HFFc6 (cell line): ENCODE measurements at places on chromosomes 6 and 20. TPM values are rescaled to one million over a fixed set of nuclear protein-coding genes. Genes with fewer than 3 reads are reported as not detected.
A peak's percentile ranks its signal among the peaks of the same experiment; 100 is the strongest.

DNA sequence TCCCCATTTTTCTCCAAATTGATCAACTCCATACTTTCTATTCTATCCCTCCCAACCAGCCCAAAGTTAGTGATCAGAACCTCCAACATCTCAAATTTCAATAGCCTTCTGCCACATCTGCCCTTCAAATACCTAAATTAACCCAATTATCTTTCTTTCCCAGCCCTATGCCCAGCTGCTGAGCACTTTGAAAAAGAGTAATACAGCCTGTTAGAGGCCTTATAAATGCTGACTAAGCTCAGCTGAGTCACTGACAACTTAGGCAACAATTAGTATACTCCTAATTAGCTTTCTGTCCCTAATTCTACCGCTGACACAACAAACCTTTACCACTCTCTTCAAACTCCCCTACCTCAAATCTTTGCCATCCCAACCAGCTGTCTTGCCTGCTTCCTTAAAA, 23.5 kb downstream of the RUNX2 start:
- no peak overlapping the region for H3K4me3 ChIP-seq
- H3K27ac ChIP-seq: no peak overlapping the region
- H3K27me3 ChIP-seq: no peaks in the 10 kb centered on the region
- peaks cover 14% of the 10 kb centered on the region for H3K4me1 ChIP-seq
- H3K36me3 ChIP-seq: no peaks in the 10 kb centered on the region

DNA sequence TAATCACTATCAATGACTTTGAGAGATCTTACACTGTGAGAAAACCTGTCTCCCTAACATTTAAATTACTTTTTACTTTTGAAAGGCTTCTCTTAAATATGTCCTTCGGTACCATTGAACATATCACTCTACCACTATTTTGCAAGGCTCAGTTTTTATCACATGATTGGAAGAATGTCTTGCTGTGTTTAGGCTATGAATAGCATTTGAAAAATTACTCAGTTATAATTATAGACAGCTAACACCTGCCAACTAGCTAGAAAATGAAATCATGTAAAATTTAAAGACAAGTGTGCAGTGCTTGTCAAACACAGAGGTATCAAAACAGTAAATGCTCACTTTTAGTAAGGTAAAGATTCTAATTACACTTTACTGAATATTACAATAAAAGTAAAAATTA, 11.0 kb downstream of the SESN1 start:
- DNase-seq: no peak
- no peaks in the 10 kb centered on the region; the same call in 1 of the 2 replicates for H3K27me3 ChIP-seq
- H3K4me1 ChIP-seq: peaks cover 4% of the 10 kb centered on the region; the same call in 1 of the 2 replicates
- no peak overlapping the region for H3K27ac ChIP-seq

DNA sequence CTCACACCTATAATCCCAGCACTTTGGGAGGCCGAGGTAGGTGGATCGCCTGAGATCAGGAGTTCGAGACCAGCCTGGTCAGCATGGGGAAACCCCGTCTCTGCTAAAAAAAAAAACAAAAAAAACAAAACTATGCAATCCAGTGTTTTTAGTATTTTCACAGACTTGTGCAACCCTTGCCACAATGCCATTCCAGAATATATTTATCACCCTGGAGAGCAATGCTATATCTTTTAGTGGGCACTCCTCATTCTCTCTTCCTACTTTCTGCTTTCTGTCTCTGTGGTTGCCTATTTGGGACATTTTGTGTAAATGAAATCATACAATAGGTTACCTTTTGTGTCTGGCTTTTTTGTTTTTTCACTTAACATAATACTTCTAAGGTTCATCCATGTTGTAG, 39.1 kb upstream of the MROH8 start:
- peaks cover 52% of the 10 kb centered on the region for H3K4me1 ChIP-seq
- no peak for DNase-seq
- no peak overlapping the region for H3K27ac ChIP-seq
- H3K36me3 ChIP-seq: peaks cover 34% of the 10 kb centered on the region
- H3K27me3 ChIP-seq: no peaks in the 10 kb centered on the region; the same call in 1 of the 2 replicates

GRCh38 chr20:39066471-39067242, 104.5 kb downstream of the DHX35 start:
- H3K36me3 ChIP-seq: peaks cover 4% of the 10 kb centered on the region; the same call in 1 of the 2 replicates
- peaks cover 29% of the 10 kb centered on the region for H3K4me1 ChIP-seq
- H3K4me3 ChIP-seq: no peak overlapping the region
- H3K27me3 ChIP-seq: peaks cover 15% of the 10 kb centered on the region

DNA sequence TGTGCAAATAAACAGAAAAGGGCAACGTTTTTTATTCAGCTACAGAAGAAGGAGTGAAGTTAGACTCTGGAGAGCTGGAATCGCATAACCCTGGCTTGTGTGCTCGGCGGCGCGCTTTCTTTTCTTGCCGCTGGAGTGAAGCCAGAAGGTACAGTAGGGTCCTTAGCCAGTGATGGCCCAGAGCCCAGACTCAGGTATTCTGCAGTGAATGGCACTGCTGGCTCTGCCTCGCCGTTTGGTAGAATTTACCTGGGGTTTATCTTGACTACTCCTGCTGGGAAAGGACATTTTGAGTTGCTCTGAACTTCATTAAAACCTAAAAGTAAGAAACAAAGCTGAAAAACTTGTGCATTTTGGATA, 56.9 kb upstream of the TIAM2 start:
- no peaks in the 10 kb centered on the region for H3K36me3 ChIP-seq
- H3K27ac ChIP-seq: no peak overlapping the region
- H3K27me3 ChIP-seq: peaks cover 2% of the 10 kb centered on the region; the same call in 1 of the 2 replicates
- no peak for DNase-seq

DNA sequence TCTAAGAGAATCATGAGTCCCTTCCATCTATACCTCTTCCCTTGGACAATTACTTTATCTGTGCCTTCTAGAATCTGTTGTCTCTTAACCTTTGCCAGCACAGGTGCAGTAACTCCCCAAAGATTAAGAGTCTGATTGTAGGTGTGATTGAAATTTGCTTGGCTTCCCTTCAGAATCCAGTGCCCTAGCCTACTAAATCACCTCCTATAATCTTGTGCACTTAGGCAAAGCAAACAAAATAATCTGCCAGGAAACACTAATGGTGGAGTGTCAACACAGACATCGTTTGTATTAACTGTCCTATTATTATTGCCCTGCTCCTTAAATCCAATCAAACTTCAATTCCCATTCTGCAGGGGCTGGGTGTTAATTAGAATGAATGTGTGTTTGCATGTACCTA, 28.0 kb downstream of the ID4 start:
- no peaks in the 10 kb centered on the region for H3K36me3 ChIP-seq
- DNase-seq: no peak
- peaks cover 26% of the 10 kb centered on the region for H3K27me3 ChIP-seq
- H3K4me1 ChIP-seq: peaks cover 18% of the 10 kb centered on the region
- H3K27ac ChIP-seq: no peak overlapping the region

- no peak overlapping the region for H3K4me3 ChIP-seq
- no peak for DNase-seq
- H3K27ac ChIP-seq: no peak overlapping the region
- H3K27me3 ChIP-seq: no peaks in the 10 kb centered on the region; the same call in 1 of the 2 replicates
- peaks cover 51% of the 10 kb centered on the region for H3K36me3 ChIP-seq
Measured at GRCh38 chr6:20448828-20449227, 47.1 kb downstream of the E2F3 start.

GRCh38 chr6:41648921-41649320, 10.7 kb downstream of the MDFI start:
- H3K27me3 ChIP-seq: peaks cover 24% of the 10 kb centered on the region
- no peak overlapping the region for H3K27ac ChIP-seq
- no peak overlapping the region for H3K4me3 ChIP-seq
- no peaks in the 10 kb centered on the region for H3K36me3 ChIP-seq

GRCh38 chr20:54174457-54175175, 830 bp upstream of the CYP24A1 start:
- H3K4me3 ChIP-seq: peak overlapping the region; percentile 78
- H3K27ac ChIP-seq: no peak overlapping the region
- H3K36me3 ChIP-seq: no peaks in the 10 kb centered on the region
- DNase-seq: no peak
- H3K27me3 ChIP-seq: peaks cover 29% of the 10 kb centered on the region
- peaks cover 27% of the 10 kb centered on the region for H3K4me1 ChIP-seq

DNA sequence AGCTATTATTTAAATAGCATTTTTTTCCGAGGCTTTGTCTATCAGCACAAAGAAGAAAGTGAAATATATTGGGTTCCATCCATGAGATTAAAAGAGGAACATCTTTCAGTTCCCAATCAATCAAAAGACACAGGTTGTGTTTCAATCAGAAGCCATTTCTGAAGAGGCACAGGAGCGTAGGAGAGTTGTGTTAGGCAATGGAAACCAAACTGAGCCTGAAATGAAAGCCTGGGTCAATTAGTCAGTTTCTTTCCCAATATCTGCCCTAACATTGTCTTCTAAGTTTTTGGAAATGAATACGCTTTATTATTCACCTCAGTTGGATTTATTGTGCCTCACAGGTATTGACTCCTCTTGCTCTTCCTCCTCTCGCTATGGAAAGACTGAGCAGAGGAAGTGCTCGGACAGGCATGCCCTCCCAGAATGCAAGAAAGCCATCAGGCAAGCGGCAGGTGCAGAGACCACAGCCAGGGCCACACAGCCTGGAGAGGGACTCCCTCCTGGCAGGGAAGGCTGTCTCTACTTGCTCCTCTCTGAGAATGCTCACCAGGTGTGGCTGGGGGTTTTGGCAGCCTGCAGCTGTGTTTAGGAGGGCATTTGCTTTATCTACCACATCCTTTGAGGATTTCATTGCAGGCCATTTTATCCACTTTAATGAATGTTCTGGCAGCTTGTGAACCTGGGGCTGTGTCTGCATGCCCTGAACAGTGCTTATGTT, 100.8 kb upstream of the NEDD9 start:
- H3K27ac ChIP-seq: no peak overlapping the region
- DNase-seq: no peak
- H3K4me1 ChIP-seq: peaks cover 12% of the 10 kb centered on the region
- peaks cover 3% of the 10 kb centered on the region; the same call in 1 of the 2 replicates for H3K27me3 ChIP-seq
- H3K4me3 ChIP-seq: no peak overlapping the region

DNA sequence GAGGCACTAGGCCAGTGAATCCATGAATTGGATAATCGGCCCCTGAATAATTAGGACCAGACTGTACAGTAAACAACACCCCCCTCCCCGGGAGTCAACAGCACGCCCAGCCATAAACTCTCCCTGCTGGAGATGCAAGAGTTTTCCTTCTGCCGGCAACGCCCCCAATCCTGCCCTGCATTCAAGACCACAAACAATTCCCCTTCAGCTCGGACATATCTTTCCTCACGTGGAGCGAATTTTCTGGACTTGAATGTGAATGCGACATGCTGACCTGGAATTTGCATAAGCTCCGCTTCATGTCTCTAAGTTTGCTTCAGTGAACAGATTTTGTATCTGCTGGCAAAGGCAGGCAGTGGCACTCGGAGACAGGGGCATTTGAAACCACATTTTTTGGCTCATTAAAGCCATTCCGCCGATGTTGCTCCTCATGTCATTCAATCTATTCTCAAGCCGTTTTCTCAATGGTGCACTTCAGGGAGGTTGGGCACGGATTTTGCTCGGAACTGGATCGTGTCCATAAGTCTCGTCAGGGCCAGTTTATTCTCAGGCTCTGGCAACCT, 38.0 kb upstream of the GMPR start:
- peaks cover 22% of the 10 kb centered on the region for H3K27me3 ChIP-seq
- H3K36me3 ChIP-seq: no peaks in the 10 kb centered on the region
- no peak for DNase-seq
- peak overlapping the region; percentile 66 for H3K4me3 ChIP-seq
- peaks cover 18% of the 10 kb centered on the region for H3K4me1 ChIP-seq

DNA sequence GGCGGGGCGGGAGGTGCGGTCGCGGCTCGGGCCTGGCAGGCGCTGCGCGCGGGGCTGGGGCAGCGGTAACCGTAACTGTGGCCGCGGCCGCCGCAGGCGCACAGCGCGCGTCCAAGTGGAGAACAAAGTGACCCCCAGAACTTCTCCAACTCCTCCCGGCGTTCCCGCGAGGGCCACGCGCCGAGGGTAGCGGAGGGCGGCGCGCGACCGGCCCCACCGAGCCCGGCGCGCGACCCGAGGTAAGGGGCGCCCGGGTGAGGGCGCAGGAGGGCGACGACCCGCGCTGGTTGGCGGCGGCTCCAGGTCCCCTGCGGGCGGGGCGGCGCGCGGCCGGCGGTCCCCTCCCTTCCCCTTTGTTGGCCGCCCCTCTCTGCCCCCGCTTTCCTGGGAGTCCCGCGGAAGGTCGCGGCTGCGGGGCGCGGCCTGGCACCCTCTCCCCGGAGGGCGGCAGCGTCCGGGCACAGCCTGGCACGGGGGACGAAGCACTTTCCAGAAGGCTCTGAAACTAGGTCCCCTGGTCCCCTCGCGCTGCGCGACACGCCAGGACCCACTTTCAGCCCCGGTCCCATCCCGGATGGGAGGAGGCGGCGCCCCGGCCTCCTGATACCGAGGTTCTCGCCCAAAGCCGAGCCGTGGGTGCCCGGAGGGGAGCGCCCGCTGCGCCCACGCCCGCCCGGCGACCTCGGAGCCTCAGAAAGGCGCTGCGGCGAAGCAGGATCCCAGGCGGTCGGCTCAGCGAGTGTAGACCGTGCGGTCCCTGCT, at the start of gene TIAM2:
TSS of gene TIAM2 (plus strand) at position 62 of the 762 bp plus-strand sequence. CDS start 133,909 bp downstream, outside the sequence.
- no peak for DNase-seq
- no peaks in the 10 kb centered on the region for H3K36me3 ChIP-seq
- peaks cover 20% of the 10 kb centered on the region for H3K4me1 ChIP-seq
- H3K4me3 ChIP-seq: peak within 1 kb of the TSS; percentile 86
- H3K27ac ChIP-seq: 0 out of 2 replicates have a peak within 1 kb of the TSS, but pooled peaks have one; percentile 24
- no peaks in the 10 kb centered on the region for H3K27me3 ChIP-seq

GRCh38 chr6:44128020-44128917, 915 bp downstream of the TMEM63B start:
- H3K4me1 ChIP-seq: peaks cover 51% of the 10 kb centered on the region
- peak overlapping the region; percentile 43 for H3K27ac ChIP-seq
- H3K36me3 ChIP-seq: peaks cover 16% of the 10 kb centered on the region
- no peaks in the 10 kb centered on the region for H3K27me3 ChIP-seq
- DNase-seq: no peak

DNA sequence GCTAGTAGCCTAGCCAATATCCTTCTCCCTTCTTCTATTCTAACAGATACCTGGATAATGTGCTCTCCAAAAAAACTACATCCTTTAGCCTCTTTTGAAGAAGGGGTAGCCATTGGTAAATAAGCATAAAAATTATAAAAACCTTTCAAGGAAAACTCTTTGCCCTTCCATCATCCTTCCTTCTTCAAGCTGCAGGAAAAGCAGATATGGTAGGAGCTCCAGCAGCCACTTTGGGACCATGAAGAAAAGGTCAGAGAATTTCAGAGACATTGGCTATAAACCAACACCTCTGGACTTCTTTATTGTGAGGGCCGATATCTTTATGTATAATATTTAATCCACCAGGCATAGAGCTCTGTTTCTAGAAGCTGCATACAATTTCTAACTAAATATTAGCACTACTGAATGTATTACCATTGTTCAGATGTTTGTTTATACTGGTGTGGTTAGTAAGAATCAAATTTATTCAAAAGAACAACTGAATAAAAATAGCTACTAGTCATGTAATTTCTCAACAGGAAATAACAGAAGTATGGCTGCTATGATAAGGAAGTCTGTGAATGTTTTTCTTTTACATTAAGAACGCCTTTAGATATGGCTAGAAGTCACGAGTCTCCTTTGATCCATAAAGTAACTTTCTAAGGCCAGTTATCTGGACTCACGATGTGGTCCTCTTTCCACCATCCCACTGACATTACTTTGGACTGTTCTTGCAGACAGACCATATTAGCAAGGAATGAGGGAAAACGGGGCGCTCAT, 32.2 kb downstream of the MYLK4 start:
- H3K4me1 ChIP-seq: peaks cover 37% of the 10 kb centered on the region
- H3K36me3 ChIP-seq: no peaks in the 10 kb centered on the region
- H3K27ac ChIP-seq: no peak overlapping the region
- H3K27me3 ChIP-seq: peaks cover 12% of the 10 kb centered on the region
- H3K4me3 ChIP-seq: no peak overlapping the region

Gene PTCRA
- not detected in 3 replicates for total RNA-seq

Gene CLIC1
- total RNA-seq: 596 and 741 TPM in 2 replicates

Gene PREX1
- total RNA-seq: 1.7 to 2.7 TPM (median 2.3 TPM) in 3 replicates

Gene SLC22A7
- total RNA-seq: not detected in 3 replicates

Gene TMEM74B
- total RNA-seq: not detected in 3 replicates

Gene FAM50B
- 7.9 and 11.0 TPM in 2 replicates for total RNA-seq

Gene TEAD3
- total RNA-seq: 32.9 to 39.0 TPM (median 34.9 TPM) in 3 replicates
